ENCODE measurements at places on chromosomes 1 and 21.

- DNase-seq, result no peak
Observed at GRCh38 chr1:168945870-168946269, 160.6 kb upstream of the ATP1B1 start.

DNA sequence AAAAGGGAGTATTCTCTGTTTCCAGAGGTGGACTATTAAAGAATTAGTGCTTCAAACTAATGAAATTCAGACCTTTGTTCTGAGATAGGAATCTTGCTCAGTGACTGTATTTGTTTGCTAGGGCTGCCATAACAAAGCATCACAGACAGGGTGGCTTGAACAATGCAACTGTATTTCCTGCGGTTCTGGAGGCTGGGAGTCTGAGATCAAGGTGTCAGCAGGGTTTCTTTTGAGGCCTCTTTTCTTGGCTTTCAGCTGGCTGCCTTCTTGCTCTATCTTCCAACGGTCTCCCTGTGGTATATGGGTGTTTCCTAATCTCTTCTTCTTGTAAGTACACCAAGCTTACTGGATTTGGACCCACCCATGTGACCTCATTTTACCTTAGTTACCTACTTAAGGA lies 264.6 kb upstream of the PROX1 start:
- no peak for DNase-seq

GRCh38 chr1:63688302-63688890 lies 85.4 kb upstream of the ROR1 start:
- no peak for DNase-seq

GRCh38 chr1:231610388-231610787 lies 16.2 kb upstream of the DISC1 start:
- DNase-seq, result no peak

GRCh38 chr21:44880405-44881197 lies 7.1 kb upstream of the PTTG1IP start:
- DNase-seq, result no peak

DNA sequence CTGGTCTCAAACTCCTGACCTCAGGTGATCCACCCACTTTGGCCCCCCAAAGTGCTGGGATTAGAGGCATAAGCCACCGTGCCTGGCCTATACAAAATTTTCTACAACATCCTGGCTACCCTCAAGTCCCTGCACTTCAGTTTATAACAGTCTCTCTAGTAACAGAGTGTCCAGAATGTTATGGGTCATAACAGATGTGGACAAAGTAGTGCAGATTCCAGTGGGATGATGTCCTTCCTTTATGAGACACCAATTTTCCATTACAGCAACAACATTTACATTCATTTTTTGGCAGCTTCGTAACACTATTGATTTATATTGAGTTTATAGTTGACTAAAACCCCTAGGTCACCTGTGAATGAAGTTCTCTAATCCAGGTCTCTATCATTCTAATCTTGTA lies 429.4 kb upstream of the PTBP2 start:
- no peak for DNase-seq

DNA sequence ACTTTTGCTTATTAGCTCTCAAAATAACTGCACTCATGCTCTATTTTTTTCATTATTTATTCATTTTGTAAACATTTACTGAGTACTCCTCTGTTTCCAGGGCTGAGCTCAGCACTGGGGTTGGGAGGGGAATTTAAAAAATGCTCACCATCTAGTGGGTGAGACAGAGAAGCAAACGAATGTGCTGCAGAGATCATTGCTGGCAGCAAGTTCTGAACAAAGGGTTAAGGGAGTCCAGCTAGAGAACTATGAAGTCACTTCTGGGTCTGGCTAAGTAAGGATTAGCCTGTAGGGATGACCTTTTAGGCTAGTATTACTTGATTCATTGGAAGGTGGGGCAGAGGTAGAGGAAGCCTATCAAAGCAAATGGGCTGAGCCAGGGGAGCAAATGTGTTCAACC lies 99.1 kb upstream of the ZNF644 start:
- DNase-seq, result no peak

GRCh38 chr21:34987501-34988072 lies 61.5 kb downstream of the RUNX1 start:
- DNase-seq, result no peak
